ENCODE measurements at places on chromosomes 16 and 17. TPM values are rescaled to one million over a fixed set of nuclear protein-coding genes. Genes with fewer than 3 reads are reported as not detected.

Gene PARN
- 18.2 TPM for total RNA-seq

Gene TPSG1
- not detected for total RNA-seq

Gene KRTAP3-3
- not detected for total RNA-seq

Gene G6PC3
- total RNA-seq = 22.9 TPM

Gene ORAI3
- total RNA-seq = 20.1 TPM

Gene NXPH3
- total RNA-seq = 2.3 TPM

Gene EVPL
- 132 TPM for total RNA-seq

Gene CD79B
- total RNA-seq = 1.1 TPM

Gene ITGA2B
- 0.70 TPM for total RNA-seq

Gene MBTD1
- total RNA-seq = 9.5 TPM

Gene CD300H
- total RNA-seq = not detected

Gene OR4D1
- not detected for total RNA-seq

Gene ATF7IP2
- total RNA-seq = 9.2 TPM

Gene KRT32
- total RNA-seq = 12.8 TPM

Gene VAT1L
- not detected for total RNA-seq

Gene ICAM2
- total RNA-seq = 28.8 TPM

Gene SRSF2
- total RNA-seq = 260 TPM

Gene RAB26
- 4.2 TPM for total RNA-seq

Gene HOXB1
- total RNA-seq = not detected

Gene CRHR1
- not detected for total RNA-seq

All from esophagus squamous epithelium (tissue), 5 donors.